Activated CD4-positive, alpha-beta T cell treated with anti-CD3 and anti-CD28 coated beads, Interleukin-2, amount 10 ng/mL, durations not matched to agents 24 days and 14 days (primary cell): ENCODE measurements at places on chromosomes 1 and 21. TPM values are rescaled to one million over a fixed set of nuclear protein-coding genes. Genes with fewer than 3 reads are reported as not detected.

The SYDE2 gene
- total RNA-seq = 1.2 and 1.4 TPM in 2 replicates

DNA sequence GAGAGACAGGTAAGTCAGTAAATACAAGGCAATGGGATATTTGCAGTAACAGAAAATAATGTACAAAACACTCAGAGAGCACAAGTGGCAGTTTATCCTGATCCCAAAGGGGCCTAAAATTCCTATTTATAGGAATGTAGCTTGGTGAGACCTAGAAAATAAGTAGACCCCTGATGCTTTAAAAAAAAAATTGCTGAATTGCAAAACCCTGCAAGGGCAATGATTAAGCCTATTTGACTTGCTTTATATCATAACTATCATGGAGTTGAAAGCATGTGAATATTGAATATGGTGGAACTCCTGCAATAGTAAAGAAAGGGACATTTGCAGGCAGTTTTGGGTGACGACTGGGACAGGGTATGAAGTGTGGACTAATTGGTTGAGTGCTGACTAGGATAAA lies 101.9 kb upstream of the C1orf21 start:
- no peaks in the 10 kb centered on the region for H3K27me3 ChIP-seq
- no peak overlapping the region for H3K27ac ChIP-seq
- no peaks in the 10 kb centered on the region for H3K36me3 ChIP-seq
- no peaks in the 10 kb centered on the region for H3K4me1 ChIP-seq

GRCh38 chr1:207306023-207306422 lies 15.5 kb upstream of the CD55 start:
- peaks cover 3% of the 10 kb centered on the region for H3K36me3 ChIP-seq
- H3K27ac ChIP-seq = no peak overlapping the region
- peaks cover 24% of the 10 kb centered on the region for H3K4me1 ChIP-seq
- H3K4me3 ChIP-seq = no peak overlapping the region
- H3K27me3 ChIP-seq = peaks cover 5% of the 10 kb centered on the region

The OR2L2 gene
- total RNA-seq = 0.07 TPM in 2 replicates

DNA sequence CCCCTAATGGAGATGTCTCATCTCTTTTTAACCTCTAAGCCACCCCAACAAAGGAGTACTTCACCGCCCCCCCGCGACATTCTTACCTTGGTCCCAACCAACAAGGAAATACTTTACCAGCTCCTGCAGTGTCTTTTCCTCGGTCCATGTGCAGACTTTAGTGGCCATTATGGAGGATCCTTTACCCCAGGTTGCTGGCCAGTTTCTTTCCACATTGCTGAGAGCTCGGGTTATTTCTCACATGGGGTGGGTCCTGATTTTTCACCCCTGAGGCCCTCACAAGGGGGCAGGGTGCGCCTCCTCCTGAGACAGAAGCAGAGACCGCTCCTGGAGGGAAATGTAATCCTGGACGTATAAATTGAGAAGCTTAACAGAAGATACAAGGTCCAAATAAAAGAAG lies 3.0 kb upstream of the AADACL3 start:
- no peak for DNase-seq
- no peaks in the 10 kb centered on the region for H3K36me3 ChIP-seq
- no peak overlapping the region for H3K4me3 ChIP-seq
- no peaks in the 10 kb centered on the region for H3K4me1 ChIP-seq
- no peak overlapping the region for H3K27ac ChIP-seq
